ENCODE measurements at places on chromosomes 3 and 15.

DNA sequence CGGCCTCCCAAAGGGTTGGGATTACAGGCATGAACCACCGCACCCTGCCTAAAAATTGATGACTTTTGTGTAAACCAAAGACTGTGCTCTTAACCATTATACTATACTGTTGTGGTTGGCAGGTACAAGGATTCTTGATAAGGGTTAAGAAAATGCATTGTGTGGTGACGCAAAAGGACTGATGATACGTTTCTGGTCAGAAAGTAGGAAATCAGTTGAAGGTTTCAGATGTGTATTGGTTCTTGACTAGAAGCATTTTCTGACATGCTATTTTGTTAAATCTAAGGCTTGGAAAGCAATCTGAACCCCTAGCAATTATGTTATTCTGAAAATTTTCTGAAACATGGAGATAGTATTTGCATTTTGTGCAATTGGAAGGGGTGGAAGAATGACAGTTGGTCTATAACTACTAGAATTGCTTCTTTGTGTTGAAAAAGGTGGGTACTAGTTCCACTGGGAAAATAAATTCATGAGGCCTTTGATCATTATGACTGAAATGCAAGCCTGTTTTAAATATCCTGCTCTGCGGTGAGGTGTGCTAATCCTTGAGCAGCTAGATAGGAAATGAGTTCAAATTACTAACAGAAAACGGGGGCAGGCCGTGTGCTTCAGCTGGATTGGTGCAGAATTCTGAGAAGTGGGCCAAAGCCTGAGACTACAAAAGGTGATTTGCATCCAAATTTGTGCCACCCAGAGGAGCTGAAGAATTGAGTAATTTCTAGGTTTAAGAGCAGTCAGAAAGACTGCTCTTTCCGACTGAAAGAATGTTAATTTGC lies 66.0 kb upstream of the LRRFIP2 start:
- DNase-seq, result no peak

- no peak for DNase-seq
Measured at GRCh38 chr15:59353994-59354416, 18.7 kb downstream of the MYO1E start.

GRCh38 chr15:84142888-84143337 lies 92.7 kb upstream of the GOLGA6L4 start:
- peak; percentile 81 for DNase-seq

DNA sequence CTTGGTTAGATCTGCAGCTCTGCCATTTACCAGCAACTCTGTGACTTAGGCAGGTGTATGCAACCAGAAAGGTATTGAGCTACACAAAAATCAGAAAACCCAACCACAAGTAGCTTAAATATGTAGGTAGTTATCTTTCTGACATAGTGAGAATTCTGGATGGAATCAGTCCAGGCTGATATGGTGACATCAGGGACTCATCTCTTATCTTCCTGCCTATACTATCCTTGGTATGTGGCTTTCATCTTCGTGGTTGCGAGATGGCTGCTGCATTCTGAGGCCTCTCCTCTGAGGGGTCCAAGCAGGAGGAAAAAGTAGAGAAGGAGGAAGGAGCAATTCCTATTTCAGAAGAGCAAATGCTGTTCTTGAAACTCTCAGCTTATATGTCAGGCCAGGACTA lies 40.0 kb downstream of the CTDSPL start:
- no peak for DNase-seq

DNA sequence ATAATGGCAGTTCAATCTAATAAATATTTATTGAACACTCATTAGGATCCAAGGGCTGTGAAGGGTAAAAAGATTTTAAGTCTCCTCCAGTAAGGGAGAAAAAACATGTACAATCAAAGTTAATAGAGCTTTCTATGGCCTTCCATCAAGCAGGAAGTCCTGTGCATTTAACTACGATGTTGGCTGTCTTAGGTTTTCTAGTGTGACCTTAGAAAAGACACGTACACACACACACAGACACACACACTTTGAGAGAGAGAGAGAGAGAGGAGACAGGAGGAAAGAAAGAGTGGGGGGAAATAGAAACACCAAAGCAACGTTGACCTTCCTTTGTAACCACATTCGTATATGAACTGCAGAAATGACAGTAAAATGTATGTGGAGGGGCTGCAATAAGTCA lies 126.1 kb upstream of the TMC3 start:
- DNase-seq, result no peak

- DNase-seq, result peak; percentile 60
Measured at GRCh38 chr3:31448035-31448881, 84.5 kb upstream of the STT3B start.

DNA sequence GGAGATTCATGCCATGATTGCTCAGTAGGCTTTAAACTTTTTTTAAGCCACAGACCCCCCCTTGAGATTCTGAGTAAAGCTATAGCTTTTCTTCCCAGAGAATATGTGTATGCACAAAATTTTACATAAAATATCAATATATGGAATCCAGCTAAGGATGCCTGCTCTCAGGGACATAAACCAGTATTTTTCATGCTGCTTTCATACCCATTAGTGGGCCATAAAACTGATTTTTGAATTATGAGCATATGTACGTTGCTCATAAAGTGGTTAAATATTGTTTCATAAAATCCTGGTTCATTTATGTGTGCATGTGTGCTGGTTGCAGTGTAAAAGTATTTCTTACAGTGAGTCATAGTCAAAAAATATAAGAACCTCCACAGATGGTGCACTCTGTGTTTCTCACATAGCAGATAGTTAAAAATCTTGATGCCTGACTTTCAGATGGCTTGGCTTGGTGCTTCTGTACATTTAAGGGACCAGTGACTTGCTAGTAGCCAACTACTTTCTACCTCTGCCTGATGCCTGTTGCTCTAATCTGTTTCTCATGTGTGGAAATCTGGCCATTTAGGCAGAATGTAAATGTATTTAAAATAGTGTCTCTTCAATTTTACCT lies 71.9 kb downstream of the ARHGEF26 start:
- no peak for DNase-seq

DNA sequence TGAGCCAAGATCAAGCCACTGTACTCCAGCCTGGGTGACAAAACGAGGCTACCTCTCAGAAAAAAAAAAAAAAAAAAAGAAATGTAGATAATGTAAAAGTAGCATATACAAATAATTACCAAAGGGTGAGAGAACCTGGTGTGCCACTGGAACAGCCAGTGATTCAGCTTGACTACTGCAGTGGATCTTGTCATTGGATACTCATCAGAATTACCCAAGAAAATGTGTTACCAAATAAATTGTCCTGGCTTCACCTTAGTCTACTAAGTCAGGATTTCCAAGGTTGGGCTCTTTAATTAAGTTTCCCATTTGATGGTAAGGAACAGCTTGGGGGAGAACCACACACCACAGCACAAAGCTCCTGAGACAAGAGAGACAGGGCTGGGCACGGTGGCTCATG lies 1.5 kb downstream of the NICN1 start:
- DNase-seq, result no peak

DNA sequence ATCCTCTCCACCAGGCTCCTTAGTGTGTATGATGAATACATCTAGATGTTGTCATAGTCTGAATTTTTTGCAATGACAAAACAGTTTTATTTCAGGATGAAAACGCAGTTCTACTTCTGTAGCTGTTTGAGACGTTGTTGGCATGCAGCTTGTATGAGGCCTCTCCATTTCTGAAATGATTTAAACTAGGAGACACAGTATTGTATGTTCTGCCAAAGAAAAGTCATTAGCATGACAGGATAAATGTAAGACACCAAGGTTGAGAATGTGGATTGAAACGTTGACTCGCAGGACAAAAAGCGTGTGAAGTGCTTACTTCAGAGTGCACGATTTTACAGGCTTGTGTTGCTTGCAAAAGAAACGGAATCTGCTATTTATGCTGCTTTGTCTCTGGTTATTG lies 35.3 kb downstream of the ABHD17C start:
- no peak for DNase-seq

- no peak for DNase-seq
Measured at GRCh38 chr3:150984066-150984465, 11.5 kb upstream of the CLRN1 start.

DNA sequence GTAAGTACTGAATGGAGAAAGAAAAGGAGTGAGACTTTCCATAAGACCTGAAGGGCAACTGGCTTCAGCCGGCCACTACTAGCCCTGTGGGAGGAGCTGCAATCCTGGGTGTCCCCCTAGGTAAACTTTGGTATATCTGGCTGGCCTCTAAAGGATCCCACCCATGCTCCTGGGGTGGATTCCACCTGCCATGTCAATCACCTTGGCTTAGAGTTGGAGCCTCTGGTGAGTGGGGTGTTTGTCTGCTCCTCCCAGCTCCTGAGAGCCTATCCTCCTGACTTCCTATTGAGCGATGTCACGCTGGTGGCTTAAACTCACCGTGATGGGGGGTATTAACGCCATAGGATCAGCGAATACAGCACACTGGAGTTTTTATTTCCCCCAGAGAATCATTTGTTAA lies 2.6 kb downstream of the SPTBN5 start:
- DNase-seq, result no peak

DNA sequence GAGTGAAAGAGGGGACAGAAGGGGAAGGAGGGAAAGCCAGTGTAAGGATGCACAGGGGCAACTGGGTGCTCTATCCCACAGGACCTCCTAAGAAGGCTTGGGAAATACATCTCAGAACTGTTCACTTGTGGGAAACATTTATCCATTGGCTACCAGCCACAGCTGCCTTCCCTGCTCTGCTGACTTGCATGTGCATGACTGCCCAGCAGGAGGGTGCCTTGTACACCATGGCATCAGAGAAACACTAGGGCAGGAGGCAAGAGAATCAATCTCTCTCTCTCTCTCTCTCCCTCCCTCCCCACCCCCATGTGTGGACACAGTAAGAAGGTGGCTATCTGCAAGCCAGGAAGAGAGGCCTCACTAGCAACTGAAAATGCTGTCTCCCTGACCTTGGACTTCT lies 62.9 kb upstream of the ZBTB38 start:
- no peak for DNase-seq

GRCh38 chr3:6177417-6177816 lies 683.5 kb upstream of the GRM7 start:
- no peak for DNase-seq

- no peak for DNase-seq
Measured at GRCh38 chr15:36763685-36764084, 184.3 kb downstream of the CDIN1 start.

GRCh38 chr3:166100730-166101129 lies 263.5 kb upstream of the BCHE start:
- DNase-seq, result no peak

- DNase-seq, result no peak
Measured at GRCh38 chr3:130787422-130788068, 40.9 kb upstream of the PIK3R4 start.

- DNase-seq, result no peak
Measured at GRCh38 chr15:85667491-85668424, 127.0 kb downstream of the KLHL25 start.

GRCh38 chr15:83723216-83723615 lies 69.3 kb downstream of the ADAMTSL3 start:
- no peak for DNase-seq

DNA sequence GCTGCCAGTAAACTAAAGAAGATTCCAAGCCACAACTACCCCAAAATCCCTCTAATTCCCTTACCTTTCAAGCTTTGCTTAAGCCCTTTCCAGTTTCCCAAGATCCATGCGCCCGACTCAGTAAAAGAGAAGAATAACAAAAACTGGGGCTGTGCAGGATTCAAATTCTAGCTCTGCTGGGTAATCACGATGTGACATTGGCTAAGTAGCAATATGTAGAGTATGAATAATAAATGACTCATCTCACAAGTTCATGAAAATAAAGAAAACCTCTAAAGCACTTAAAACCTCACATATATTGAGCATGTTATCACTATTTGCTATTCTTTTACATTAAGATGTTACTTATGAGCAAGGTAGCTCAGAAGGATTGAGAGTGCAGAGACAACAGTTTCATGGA lies 522.2 kb upstream of the ZNF717 start:
- no peak for DNase-seq

GRCh38 chr15:71344316-71344715 lies 229.0 kb downstream of the THSD4 start:
- DNase-seq, result no peak

- no peak for DNase-seq
Measured at GRCh38 chr3:169122416-169122815, 541.1 kb downstream of the MECOM start.

- DNase-seq, result no peak
Measured at GRCh38 chr3:8441969-8442559, 59.6 kb upstream of the LMCD1 start.

GRCh38 chr3:106349191-106349881 lies 480.5 kb upstream of the CBLB start:
- no peak for DNase-seq

- DNase-seq, result no peak
Measured at GRCh38 chr3:132273036-132273435, 44.2 kb upstream of the ACP3 start.

DNA sequence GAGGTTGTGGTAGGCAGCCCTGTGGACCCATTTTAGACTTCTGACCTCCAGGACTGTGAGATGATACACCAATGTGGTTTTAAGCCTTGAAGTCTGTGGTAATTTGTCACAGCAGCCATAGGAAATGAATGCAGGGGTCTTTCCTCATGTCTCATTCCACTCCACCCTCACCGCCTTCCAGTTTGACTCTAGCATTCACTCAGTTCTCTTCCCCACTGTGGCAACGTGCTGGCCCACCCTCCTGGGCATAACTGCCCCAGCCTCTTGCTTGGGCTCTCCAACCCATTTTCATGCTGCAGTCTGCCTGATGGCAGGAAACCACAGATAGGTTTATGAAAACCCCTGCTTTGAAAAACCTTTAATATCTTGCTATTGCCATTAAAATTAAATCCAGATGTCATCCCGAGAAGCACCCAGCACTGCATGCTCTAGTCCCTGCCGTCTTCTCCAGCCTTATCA lies 7.3 kb upstream of the TRNT1 start:
- DNase-seq, result no peak

GRCh38 chr15:40307421-40308211 lies at the start of gene PLCB2:
Gene PLCB2, minus strand, starts transcription at chr15:40307935. Its CDS starts 263 bp downstream, at chr15:40307672.
- no peak for DNase-seq

- no peak for DNase-seq
Measured at GRCh38 chr3:45509038-45509767, 85.3 kb upstream of the LIMD1 start.

GRCh38 chr15:60918234-60918959 lies 310.7 kb downstream of the RORA start:
- DNase-seq, result no peak

GRCh38 chr15:82044373-82045178 lies 1.2 kb downstream of the MEX3B start:
- no peak for DNase-seq
